ENCODE measurements at places on chromosomes 11 and 22. TPM values are rescaled to one million over a fixed set of nuclear protein-coding genes. Genes with fewer than 3 reads are reported as not detected.

The JAML gene
- 1.3 TPM for total RNA-seq

- no peaks in the 10 kb centered on the region for H3K36me3 ChIP-seq
- no peaks in the 10 kb centered on the region for H3K27me3 ChIP-seq
- no peak overlapping the region for H3K4me3 ChIP-seq
These were observed 54.5 kb upstream of the RRAS2 start for GRCh38 chr11:14413307-14414069.

The ROBO4 gene
- 6.0 TPM for total RNA-seq

The ACCS gene
- 32.4 TPM for total RNA-seq

- H3K27ac ChIP-seq, result no peak overlapping the region
- no peaks in the 10 kb centered on the region for H3K4me1 ChIP-seq
- no peaks in the 10 kb centered on the region for H3K27me3 ChIP-seq
- H3K4me3 ChIP-seq, result no peak overlapping the region
These were observed 6.7 kb downstream of the ACP2 start for GRCh38 chr11:47241841-47242301.

DNA sequence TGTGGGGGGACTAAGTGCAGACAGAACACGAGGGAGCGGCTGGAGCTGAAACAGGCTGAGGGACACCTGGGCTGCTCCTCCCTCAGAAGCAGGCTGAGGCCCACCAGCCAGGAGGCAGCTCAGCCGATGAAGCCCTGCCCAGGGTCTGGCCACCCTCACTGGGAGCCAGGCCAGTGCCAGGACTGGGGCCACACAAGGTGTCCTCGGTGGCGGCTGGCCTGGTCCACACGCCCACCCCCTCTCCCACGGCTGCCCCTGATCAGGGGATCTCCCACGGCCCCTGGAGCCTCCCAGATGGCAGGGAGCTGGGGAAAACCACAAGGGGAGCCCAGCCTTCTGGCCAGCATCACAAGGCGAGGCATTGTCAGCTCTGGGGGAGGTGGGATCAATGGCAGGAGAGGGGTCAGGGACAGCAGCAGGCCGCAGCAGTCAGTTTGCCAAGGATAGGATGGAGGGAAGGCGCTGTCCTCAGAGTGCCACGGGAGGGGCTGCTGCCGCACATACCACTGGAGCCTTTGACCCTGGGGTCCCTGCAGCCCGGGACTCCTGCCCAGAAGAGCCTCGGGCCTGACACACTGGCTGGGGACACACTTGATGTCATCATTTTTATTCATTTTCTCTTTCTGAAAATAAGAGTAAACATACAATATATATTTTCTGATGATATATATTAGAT, 11.7 kb upstream of the RASL10A start:
- no peak overlapping the region for H3K27ac ChIP-seq
- no peaks in the 10 kb centered on the region for H3K27me3 ChIP-seq
- H3K4me1 ChIP-seq, result no peaks in the 10 kb centered on the region
- H3K4me3 ChIP-seq, result no peak overlapping the region
- no peaks in the 10 kb centered on the region for H3K36me3 ChIP-seq
- DNase-seq, result no peak

The ART5 gene
- 3.7 TPM for total RNA-seq

DNA sequence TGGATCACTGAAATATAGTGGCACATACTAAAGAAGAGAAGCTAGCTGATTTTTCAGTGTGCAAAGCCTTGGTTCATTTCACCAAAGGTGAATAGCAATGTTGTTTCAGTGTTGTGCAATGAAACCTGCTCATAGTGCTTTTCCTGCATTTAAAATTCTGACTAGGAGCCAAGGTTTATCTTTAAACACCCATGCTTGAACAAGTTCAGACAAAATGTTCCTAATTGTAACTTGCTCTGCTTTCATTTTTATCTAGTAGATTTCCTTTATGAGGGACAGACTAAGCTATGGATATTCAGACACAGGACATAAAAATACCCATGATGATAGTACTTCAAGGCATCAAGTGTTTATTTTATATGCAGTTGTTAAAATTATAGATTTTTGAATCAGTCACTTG, 47.7 kb downstream of the BBOX1 start:
- no peak overlapping the region for H3K4me3 ChIP-seq
- no peak overlapping the region for H3K27ac ChIP-seq
- peaks cover 2% of the 10 kb centered on the region for H3K4me1 ChIP-seq
- H3K36me3 ChIP-seq, result no peaks in the 10 kb centered on the region
- no peaks in the 10 kb centered on the region for H3K27me3 ChIP-seq

DNA sequence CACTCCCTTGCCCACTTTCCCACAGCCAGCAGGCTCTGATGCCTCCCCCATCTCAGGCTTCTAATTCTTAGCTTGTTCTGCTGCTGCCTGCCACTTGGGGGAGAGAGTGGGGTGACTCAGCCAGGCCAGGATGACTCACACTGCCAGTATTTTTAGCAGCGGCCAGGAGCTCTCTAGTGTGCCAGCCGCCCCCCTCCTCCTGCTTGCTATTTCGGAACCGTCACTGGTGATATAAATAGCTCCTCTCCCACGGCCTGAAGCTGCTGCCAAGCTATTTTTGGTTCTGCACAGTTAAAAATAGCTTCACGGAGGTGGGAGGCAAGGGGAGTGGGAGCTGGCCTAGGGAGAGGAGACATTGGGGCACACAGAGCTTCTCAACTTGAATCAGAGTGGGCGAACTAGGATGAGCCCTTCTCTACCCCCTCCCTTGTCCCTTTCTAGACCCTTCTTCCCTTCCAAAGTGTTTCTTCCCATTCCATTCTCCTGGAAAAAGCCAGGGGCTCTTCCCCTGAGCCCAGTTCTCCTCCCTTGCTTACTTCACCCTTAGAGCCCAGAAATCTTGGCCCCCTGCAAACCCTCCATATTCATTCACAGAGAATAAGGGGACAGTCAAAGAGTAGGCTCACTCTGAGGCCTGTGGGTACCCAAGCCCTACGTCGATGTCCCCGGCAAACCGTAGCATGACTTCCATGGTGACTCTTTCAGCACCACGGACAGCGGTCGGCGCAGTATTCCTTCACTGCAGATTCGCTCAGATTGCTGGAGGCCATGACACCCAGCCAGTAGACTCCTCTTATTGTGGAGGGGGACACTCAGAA, 2.5 kb upstream of the NPAS4 start:
- no peak overlapping the region for H3K27ac ChIP-seq
- H3K27me3 ChIP-seq, result no peaks in the 10 kb centered on the region
- peaks cover 7% of the 10 kb centered on the region for H3K4me1 ChIP-seq

DNA sequence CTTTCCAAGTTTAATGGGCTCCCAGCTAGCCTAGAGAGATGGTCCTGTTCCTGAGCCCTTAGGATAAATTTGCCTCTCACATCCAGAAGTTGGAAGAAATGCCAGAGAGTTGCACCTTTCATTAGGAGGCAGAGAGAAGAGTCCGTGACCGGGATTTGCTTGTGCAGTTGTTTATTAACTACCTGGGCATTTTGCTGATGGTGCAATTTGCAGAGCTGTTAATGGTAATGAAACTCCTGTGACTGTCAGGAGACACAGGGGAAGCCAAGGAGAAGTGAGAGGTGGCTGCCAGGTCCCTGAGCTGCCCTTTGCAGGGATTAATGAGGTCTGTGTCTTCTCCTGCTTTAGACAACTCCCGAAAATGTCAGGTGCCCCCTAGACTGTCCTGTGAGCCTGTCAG, 69.1 kb upstream of the B3GAT1 start:
- H3K36me3 ChIP-seq, result no peaks in the 10 kb centered on the region
- no peaks in the 10 kb centered on the region for H3K4me1 ChIP-seq

The SOX6 gene
- total RNA-seq, result 6.1 TPM

DNA sequence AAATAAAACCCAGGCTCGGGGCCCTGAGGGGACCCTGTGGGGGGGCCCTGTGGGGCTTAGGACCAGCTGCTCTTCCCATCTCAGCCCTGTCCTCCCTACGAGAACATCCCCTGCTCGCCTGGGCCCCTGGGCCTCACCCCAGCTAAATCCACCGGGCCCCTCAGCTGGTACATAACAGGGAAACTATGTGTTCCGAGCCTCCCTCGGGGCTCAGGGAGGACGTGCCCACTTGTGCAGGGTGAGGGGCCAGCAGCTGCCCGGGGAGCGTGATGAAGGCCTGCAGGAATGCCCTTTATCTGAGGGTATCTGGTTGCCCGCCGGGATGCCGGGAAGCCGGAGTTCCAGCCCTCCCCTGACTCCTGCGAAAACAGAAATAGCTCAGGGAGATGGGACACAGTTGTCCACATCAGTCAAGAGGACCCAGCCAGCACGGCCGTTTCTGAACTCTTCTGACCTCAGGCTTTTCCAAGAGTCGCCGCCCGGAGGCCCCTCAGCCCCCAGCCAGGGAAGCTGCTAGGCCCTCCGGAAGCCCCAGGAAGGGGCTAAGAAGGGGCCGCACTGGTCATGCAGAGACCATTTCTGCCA, 20.6 kb downstream of the MRPL23 start:
- no peak for DNase-seq
- no peaks in the 10 kb centered on the region for H3K4me1 ChIP-seq
- no peak overlapping the region for H3K4me3 ChIP-seq
- H3K27me3 ChIP-seq, result no peaks in the 10 kb centered on the region
- no peak overlapping the region for H3K27ac ChIP-seq
- no peaks in the 10 kb centered on the region for H3K36me3 ChIP-seq

- H3K27me3 ChIP-seq, result no peaks in the 10 kb centered on the region
- no peak overlapping the region for H3K4me3 ChIP-seq
- no peak overlapping the region for H3K27ac ChIP-seq
- no peak for DNase-seq
- H3K36me3 ChIP-seq, result no peaks in the 10 kb centered on the region
These were observed 10.2 kb upstream of the P4HA3 start for GRCh38 chr11:74321487-74322188.

DNA sequence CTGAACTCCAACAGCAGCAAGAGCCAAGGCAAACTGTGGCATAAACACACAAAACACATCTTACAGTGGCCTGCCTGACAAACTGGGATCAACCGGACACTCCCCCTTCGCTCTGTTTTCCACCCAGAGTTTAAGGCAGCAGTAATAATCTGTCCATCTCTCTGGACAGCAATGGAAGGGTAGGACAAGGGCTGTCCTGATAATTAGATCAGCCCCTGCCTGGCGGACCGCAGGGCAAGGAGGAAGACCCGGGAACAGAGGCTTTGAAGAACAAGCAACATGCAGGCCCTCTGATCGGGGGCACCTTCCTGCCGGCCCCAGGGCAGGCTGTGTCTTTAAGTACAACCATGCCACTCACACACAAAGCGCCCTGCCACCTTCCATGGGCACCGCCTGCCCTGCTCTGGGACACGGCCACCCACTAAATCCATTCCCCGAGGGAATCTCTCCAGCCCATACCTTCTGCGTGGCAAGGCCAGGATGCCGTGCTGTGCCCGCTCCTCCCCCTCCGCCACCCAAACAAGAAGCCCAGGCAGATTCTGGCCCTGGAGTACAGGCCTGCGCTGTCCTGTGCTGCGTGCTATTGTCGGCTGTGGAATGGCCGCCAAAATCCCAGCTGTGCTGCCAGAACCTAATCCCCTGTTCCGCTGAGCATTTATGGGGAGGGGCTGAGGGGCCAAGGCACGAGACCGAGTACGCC, 38.8 kb downstream of the NUMA1 start:
- H3K27ac ChIP-seq, result peak overlapping the region; percentile 89
- DNase-seq, result peak; percentile 71
- no peaks in the 10 kb centered on the region for H3K36me3 ChIP-seq
- H3K4me3 ChIP-seq, result peak overlapping the region; percentile 57

DNA sequence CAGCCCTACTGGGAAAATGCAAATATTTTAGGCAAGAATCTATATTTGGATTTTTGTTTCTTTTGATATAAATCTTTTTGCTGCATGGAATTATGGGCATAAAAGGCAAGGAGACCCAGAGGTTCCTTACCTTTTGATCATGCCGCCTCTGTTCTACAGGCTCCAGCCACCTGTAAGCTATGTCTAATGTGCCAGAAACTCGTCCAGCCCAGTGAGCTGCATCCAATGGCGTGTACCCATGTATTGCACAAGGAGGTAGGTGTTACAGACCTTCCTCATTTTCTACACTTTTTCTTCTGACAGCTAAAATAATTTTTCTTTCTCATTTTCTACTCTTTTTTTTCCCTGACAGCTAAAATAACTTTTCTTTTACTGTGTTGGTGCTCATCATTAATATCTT, 8.2 kb upstream of the BACE1-AS start:
- H3K36me3 ChIP-seq, result no peaks in the 10 kb centered on the region
- no peaks in the 10 kb centered on the region for H3K4me1 ChIP-seq
- no peak overlapping the region for H3K27ac ChIP-seq
- H3K27me3 ChIP-seq, result no peaks in the 10 kb centered on the region

- no peaks in the 10 kb centered on the region for H3K27me3 ChIP-seq
- no peak for DNase-seq
- no peaks in the 10 kb centered on the region for H3K36me3 ChIP-seq
- no peaks in the 10 kb centered on the region for H3K4me1 ChIP-seq
- no peak overlapping the region for H3K27ac ChIP-seq
These were observed 33.0 kb downstream of the PTPRJ start for GRCh38 chr11:48013269-48013901.

DNA sequence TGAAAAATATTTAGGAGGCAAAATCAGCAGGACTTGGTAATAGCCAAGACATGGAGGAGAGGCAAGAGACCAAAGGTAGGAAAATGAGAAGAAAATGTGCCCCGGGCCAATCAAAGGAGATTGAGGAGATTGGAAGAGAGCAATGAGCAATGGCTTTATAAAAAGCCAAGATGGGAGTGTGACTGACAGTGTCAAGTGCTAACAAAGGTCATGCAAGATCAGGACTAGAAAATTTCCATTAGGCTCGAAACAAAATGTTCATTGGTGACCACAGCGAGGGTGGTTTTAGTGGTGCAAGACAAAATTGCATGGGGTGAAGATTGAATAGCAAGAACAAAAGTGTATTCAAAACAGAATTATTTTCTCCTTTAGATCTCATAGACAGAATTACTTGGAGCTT, 45.2 kb upstream of the TBCEL start:
- H3K27me3 ChIP-seq, result no peaks in the 10 kb centered on the region
- no peak overlapping the region for H3K27ac ChIP-seq
- no peaks in the 10 kb centered on the region for H3K36me3 ChIP-seq
- DNase-seq, result no peak

GRCh38 chr11:73334384-73335203, 26.5 kb downstream of the ARHGEF17 start:
- H3K36me3 ChIP-seq, result no peaks in the 10 kb centered on the region
- peaks cover 36% of the 10 kb centered on the region for H3K4me1 ChIP-seq

- H3K4me3 ChIP-seq, result peak overlapping the region; percentile 61
- no peaks in the 10 kb centered on the region for H3K36me3 ChIP-seq
- H3K27ac ChIP-seq, result peak overlapping the region; percentile 99
- peak; percentile 80 for DNase-seq
- no peaks in the 10 kb centered on the region for H3K27me3 ChIP-seq
These were observed 430 bp downstream of the CDC42EP1 start for GRCh38 chr22:37560608-37561211.

DNA sequence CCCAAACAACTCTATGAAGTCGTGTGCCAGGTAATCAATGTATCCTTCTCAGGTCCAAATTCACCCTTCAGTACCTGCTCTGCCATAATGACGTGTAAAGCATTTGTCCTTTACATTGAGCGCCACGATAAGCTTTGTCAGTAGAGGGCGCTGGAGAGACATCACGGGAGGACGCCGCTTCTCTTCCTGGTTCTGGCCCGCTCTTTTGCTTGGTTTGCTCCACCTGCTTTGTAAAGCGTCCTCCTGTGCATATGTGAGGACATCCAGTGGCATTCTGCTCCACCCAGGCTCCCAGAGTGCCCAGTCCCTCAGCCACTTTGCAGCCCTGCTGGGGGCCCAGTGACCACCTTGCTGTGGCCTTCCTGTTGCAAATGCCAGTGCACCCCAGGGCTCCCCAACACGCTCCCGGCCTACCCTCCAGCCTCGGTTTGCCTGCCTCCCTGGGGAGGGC, 61.1 kb downstream of the WT1 start:
- H3K4me3 ChIP-seq, result no peak overlapping the region
- H3K36me3 ChIP-seq, result no peaks in the 10 kb centered on the region
- H3K4me1 ChIP-seq, result no peaks in the 10 kb centered on the region
- DNase-seq, result peak; percentile 49
- no peak overlapping the region for H3K27ac ChIP-seq
- H3K27me3 ChIP-seq, result no peaks in the 10 kb centered on the region

The GUCY1A2 gene
- total RNA-seq, result 9.1 TPM

Data from ovary (tissue), 10 donors.